ENCODE measurements at places on chromosomes 2 and 18. TPM values are rescaled to one million over a fixed set of nuclear protein-coding genes. Genes with fewer than 3 reads are reported as not detected.
A peak's percentile ranks its signal among the peaks of the same experiment; 100 is the strongest.

Gene POTEJ
- not detected for total RNA-seq

Gene DUSP2
- 37.2 TPM for total RNA-seq

Gene CROCC2
- total RNA-seq: not detected

Gene EFR3B
- total RNA-seq: not detected

Gene ABCB11
- total RNA-seq: 0.03 TPM

Gene UGT1A5
- not detected for total RNA-seq

Gene ABCG5
- not detected for total RNA-seq

Gene ARHGEF33
- not detected for total RNA-seq

Gene CNRIP1
- 0.59 TPM for total RNA-seq

Gene ALPP
- total RNA-seq: not detected

DNA sequence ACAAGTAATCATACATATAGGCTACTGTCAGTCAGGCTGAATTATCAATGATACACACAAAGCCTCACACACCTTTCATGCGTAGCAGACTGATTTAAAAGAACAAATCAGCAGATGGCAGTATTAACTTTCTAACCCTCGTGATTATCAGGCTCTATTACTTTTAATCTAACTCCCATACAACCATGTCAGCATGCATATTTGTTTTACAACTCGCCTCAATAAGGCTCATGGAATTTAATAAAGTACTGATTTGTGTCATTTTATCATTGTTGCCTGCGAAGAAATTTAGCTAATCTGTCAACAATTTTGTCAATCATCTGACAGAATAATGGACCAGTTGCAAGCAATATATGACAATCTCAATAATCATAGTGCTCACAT, 82.8 kb downstream of the SLC25A12 start:
- H3K27ac ChIP-seq: no peak overlapping the region
- no peak for DNase-seq
- H3K4me3 ChIP-seq: no peak overlapping the region
- H3K4me1 ChIP-seq: no peaks in the 10 kb centered on the region

DNA sequence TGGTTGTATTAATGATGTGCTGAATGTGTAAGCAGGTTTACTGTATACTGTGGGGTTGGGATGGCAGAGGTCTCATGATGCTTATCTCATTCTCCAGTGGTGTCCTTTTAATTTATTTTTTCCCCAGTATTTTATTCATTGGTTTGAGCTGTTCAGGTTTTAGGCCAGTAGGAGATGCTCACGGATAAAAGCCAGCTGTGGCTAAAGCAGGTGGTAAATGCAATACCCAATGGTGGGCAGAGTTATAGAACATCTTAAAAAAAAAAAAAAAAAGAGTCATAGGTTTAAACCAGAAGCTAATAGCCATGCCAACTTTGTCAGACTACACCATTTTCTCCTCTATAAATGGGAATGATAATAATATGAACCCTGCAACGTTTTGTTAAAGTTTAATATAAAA, 57.8 kb upstream of the NEUROD1 start:
- H3K4me1 ChIP-seq: no peaks in the 10 kb centered on the region
- H3K27ac ChIP-seq: no peak overlapping the region
- H3K4me3 ChIP-seq: no peak overlapping the region
- no peaks in the 10 kb centered on the region for H3K36me3 ChIP-seq

DNA sequence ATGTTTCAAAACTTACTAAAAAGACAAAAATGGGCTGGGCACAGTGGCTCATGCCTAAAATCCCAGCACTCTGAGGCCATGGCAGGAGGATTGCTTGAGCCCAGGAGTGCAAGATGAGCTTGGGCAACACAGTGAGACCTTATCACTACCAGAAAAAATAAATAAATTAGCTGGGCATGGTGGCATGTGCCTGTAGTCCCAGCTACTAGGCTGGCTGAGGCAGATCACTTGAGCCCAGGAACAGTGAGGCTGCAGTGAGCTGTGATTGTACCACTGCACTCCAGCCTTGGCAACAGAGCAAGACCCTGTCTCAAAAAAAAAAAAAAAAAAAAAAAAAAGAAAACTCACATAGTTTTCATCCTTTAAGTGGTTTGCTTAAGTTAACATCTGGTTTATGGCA, 6.4 kb downstream of the TSPYL6 start:
- H3K36me3 ChIP-seq: no peaks in the 10 kb centered on the region
- no peaks in the 10 kb centered on the region for H3K4me1 ChIP-seq
- no peaks in the 10 kb centered on the region for H3K27me3 ChIP-seq

- H3K27me3 ChIP-seq: no peaks in the 10 kb centered on the region
- H3K4me3 ChIP-seq: no peak overlapping the region
- H3K4me1 ChIP-seq: no peaks in the 10 kb centered on the region
- DNase-seq: no peak
Measured at GRCh38 chr2:241514986-241515737, 6.8 kb upstream of the STK25 start.

- H3K4me1 ChIP-seq: no peaks in the 10 kb centered on the region
- no peak overlapping the region for H3K27ac ChIP-seq
- H3K27me3 ChIP-seq: no peaks in the 10 kb centered on the region
- H3K36me3 ChIP-seq: no peaks in the 10 kb centered on the region
- H3K4me3 ChIP-seq: no peak overlapping the region
- DNase-seq: no peak
Measured at GRCh38 chr2:120204417-120204816, 18.8 kb downstream of the TMEM185B start.

GRCh38 chr2:42457011-42457410, 36.8 kb downstream of the KCNG3 start:
- no peaks in the 10 kb centered on the region for H3K36me3 ChIP-seq
- DNase-seq: no peak
- H3K27ac ChIP-seq: no peak overlapping the region
- no peaks in the 10 kb centered on the region for H3K4me1 ChIP-seq
- H3K4me3 ChIP-seq: no peak overlapping the region

- no peak overlapping the region for H3K4me3 ChIP-seq
- DNase-seq: no peak
- no peaks in the 10 kb centered on the region for H3K36me3 ChIP-seq
- H3K4me1 ChIP-seq: no peaks in the 10 kb centered on the region
- no peak overlapping the region for H3K27ac ChIP-seq
Measured at GRCh38 chr2:53036196-53036595, 731.4 kb upstream of the CHAC2 start.

GRCh38 chr18:13532406-13533075, 193.8 kb downstream of the FAM210A start:
- no peak overlapping the region for H3K27ac ChIP-seq
- peaks cover 15% of the 10 kb centered on the region for H3K4me1 ChIP-seq
- H3K27me3 ChIP-seq: no peaks in the 10 kb centered on the region
- peaks cover 4% of the 10 kb centered on the region for H3K36me3 ChIP-seq

GRCh38 chr2:55899881-55900280, 23.7 kb downstream of the EFEMP1 start:
- no peak overlapping the region for H3K27ac ChIP-seq
- no peaks in the 10 kb centered on the region for H3K36me3 ChIP-seq
- no peak overlapping the region for H3K4me3 ChIP-seq

GRCh38 chr2:165197346-165197745, 6.5 kb downstream of the SCN3A start:
- H3K36me3 ChIP-seq: no peaks in the 10 kb centered on the region
- no peak overlapping the region for H3K27ac ChIP-seq
- H3K27me3 ChIP-seq: no peaks in the 10 kb centered on the region

DNA sequence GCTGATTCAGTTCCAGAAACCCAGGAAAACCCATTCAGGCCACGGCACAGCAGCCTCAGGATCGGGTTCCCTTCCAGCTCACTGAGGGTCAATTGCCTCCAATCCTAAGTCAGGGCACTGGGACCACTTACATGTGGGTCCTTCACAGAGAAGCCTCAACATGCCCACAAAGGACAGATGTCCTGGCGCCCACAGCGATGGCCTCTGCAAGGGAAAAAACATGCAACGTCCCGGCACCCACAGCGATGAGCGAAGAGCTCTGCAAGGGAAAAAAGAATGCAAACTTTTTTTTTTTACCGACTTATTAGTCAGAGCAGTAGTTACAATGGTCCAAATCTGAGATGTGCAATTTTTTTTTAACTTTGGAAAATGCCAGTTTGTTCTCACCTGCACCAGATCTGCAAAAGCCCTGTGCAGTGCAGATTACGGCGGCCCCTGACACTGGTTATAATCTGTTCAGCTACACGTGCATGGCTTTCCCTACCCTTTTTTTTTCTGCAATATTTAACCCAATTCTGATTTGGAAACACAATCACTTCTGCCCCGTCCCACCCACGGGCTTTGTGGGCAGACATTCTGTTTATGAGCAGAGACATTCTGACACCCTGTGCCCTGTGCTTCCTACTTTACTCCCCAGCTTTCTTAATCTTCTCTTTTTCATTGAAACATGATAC, 159.3 kb upstream of the SALL3 start:
- H3K36me3 ChIP-seq: no peaks in the 10 kb centered on the region
- H3K4me3 ChIP-seq: no peak overlapping the region
- H3K27ac ChIP-seq: no peak overlapping the region

DNA sequence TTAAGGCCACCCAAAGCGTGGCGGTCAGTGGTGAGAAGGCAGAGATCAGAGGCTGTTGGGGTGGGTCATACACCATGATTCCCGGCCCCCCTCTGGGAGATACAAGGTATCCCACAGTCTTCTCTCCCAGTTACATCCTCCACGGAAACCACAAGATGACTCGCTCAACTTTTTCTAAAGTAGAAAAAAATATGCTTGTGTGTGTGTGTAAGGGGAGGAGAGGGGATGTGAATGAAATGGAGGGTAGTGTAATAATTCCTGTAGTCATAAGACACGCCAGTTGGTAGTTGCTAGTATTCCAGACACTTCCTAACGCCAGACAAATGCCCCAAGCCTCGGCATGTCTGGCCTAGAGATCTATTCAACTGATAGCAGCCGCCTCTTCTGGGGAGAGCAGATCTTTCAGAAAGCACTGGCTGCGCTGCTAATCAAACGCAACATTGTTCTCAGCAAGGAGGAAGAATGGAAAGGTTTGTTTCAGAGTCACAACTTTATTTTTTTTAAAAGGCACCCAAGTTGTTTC, 143.5 kb downstream of the TGIF1 start:
- H3K36me3 ChIP-seq: no peaks in the 10 kb centered on the region
- peak overlapping the region; percentile 63 for H3K4me3 ChIP-seq
- H3K27ac ChIP-seq: peak overlapping the region; percentile 98

DNA sequence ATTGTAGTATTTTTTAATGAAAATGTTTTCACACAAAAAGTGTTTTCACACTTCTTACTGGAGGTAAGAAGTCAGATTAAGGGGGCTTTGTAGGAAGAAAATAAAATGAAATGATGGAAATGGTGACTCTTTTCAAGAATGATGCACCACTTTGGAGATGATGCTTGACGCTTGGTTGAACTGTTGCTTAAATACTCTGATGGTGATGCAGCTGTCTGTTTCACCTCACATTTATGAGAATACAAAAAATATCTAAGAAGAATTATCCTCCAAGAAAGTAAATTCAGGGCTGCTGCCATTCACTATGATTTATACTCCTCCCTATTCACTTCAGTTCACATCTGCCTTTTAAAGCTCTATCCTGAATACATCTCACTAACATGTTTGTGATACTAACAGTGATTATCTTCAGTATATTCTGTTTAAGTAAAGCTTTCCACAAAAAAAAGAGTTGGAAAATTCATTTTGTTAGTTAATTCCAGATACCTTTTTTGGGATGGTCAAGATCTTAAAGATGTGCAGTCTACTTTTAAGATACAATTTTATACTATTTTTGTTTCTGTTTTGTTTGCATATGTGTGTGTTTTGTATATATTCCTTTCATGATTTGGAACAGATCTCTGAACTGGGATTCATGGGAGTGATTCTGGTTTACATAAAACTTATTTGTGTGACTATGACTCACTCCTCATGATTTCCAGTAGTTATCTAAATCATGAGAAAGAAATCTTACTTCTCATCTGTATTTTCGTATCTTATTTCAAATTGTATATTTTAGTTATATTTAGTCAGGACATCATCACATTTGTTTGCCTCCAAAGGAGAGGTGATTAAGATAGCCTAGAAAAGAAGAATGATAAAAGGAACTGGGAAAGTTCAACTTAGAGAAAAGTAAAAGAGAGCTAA, 53.1 kb downstream of the SLC39A10 start:
- H3K36me3 ChIP-seq: no peaks in the 10 kb centered on the region
- H3K4me1 ChIP-seq: no peaks in the 10 kb centered on the region
- H3K27me3 ChIP-seq: no peaks in the 10 kb centered on the region
- DNase-seq: no peak

DNA sequence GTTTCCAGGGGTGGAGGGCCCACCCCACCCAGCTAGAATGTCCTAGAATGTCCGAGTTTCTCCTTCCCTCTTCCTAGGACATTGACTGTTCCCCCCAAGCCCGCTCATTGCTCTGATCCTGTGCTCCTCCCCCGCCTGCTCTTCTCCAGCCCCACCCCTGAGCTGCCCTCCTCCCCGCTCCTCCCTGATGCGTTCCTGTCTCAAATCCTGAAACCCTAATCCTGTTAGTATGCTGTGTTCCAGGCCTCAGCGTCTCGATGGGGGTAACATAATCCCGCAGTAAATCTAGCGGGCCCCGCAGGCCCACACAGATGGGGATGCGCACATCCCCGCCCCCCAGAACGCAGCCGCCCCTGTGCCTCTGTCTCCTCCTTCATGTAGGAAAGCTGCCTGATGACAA, 51.3 kb downstream of the NRP2 start:
- H3K4me3 ChIP-seq: no peak overlapping the region
- H3K27me3 ChIP-seq: no peaks in the 10 kb centered on the region
- no peak for DNase-seq

- no peaks in the 10 kb centered on the region for H3K36me3 ChIP-seq
- H3K4me1 ChIP-seq: peaks cover 7% of the 10 kb centered on the region
- H3K27ac ChIP-seq: no peak overlapping the region
- no peaks in the 10 kb centered on the region for H3K27me3 ChIP-seq
- DNase-seq: no peak
Measured at GRCh38 chr2:88051792-88052191, 3.8 kb downstream of the KRCC1 start.

DNA sequence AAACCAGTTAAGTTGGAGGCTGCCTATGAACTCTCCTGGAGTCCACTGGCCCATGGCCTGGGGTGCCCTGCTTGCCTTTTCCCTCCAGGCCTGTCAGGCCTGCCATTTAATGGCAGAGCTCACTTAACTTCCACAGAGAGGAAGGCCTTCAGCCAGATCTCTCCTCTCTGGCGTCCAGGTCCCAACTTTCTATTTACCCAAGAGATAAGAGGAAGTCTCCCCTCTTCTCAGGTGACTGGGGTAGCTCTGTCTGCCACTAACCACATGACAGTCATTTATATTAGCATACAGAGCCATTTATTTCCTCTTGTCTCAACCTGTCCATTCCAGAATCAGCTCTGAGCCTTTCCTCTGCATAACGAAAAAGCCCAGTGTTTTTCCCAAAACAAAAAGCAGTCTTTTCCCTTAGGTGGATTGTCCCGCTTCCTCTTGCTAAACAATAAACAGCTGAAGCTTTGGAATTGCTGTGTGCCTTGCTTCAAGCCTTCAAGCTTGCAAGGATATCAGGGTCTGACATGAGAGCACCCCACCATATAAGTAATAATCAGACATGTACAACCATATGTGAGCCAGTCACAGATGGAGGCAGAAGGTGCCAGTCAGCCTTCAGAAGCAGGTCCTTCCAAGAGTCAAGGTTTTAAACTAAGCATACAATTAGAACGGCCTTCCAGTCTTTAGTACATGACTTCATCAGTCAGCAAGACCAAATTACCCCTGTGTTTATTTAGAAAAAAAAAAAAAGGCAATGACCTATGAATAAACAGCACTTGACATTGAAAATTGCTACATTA, 71.2 kb upstream of the STPG4 start:
- H3K27me3 ChIP-seq: no peaks in the 10 kb centered on the region
- DNase-seq: no peak
- no peaks in the 10 kb centered on the region for H3K36me3 ChIP-seq
- H3K27ac ChIP-seq: no peak overlapping the region

Data from T-cell (primary cell).